HFFc6 (cell line): ENCODE measurements at places on chromosomes 6 and 20. TPM values are rescaled to one million over a fixed set of nuclear protein-coding genes. Genes with fewer than 3 reads are reported as not detected.

GRCh38 chr6:7124114-7124513 is 16.4 kb downstream of the RREB1 start:
- no peak for DNase-seq
- peaks cover 34% of the 10 kb centered on the region for H3K36me3 ChIP-seq
- no peaks in the 10 kb centered on the region; the same call in 1 of the 2 replicates for H3K27me3 ChIP-seq
- no peak overlapping the region for H3K4me3 ChIP-seq
- H3K27ac ChIP-seq, result peak overlapping the region; percentile 7; the same call in 1 of the 2 replicates

DNA sequence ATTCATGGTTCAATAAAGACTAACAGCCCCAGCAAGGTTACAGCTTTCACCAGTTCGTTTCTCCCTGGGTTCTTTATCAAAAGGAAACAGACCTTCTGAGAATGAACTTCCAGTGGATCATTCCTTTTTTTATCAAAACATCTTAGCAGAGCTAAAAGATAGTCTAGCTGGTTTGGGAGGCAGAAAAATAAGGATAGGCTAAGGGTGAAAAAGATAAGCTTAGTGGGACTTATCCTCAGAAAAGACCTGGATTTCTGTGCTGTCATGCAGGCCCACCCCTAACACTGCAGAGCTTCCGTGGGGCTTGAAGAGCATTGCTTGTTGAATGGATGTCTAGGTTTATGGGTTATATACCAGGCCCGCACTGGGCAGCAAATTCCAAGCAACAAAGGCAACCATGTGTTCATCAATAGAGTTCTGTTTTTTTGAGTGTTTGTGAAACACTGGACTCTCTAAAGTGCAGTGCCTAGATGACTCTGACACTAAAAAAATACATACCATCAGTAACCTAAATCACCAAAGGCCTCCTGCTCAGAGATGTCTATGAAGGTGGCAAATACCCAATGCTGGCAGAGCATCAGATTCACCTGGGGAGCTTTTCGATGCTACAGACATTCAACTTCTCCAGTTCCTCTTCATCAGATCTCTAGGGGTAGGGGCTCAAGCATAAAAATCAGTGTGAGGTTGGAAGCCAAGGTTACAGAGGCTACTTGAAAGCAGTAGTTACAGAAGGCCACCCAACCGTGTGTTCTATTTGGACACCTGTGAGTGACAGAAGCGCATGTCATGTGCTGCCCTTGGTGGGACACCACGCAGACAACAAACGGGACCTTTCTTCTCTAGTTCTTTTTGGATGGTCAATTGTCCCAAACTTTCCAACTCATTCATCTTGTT is 53.0 kb downstream of the TNFAIP3 start:
- H3K4me1 ChIP-seq, result peaks cover 37% of the 10 kb centered on the region
- H3K27ac ChIP-seq, result no peak overlapping the region
- no peaks in the 10 kb centered on the region for H3K36me3 ChIP-seq
- H3K4me3 ChIP-seq, result no peak overlapping the region
- peaks cover 2% of the 10 kb centered on the region; the same call in 1 of the 2 replicates for H3K27me3 ChIP-seq

DNA sequence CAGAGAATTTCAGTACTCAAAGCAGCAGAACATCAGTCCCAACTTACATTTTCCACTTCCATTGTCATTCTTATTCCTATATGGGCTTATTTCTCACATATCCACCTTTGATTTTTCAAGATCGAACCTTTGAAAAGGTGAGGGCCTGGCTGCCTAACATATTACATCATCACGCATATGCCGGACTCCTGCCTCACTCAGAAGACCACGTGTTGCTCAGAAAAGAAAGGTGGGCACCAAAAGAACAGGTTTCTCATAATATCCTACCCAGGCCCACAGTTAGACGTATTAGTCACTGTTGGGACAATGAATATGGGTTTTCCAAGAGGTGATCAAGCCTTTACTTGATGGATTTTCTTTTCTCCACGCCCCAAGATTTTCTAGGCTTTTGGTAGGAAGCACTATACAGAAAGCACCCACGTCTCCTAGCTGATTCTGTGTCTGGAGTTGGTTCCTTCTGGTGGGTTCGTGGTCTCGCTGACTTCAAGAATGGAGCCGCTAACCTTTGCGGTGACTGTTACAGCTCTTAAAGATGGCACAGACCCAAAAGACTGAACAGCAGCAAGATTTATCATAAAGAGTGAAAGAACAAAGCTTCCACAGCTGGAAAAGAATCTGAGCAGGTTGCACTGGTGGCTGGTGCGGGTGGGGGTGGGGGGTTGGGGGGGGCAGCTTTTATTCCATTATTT is 168.9 kb downstream of the ATXN1 start:
- H3K27me3 ChIP-seq, result peaks cover 3% of the 10 kb centered on the region
- H3K27ac ChIP-seq, result no peak overlapping the region
- DNase-seq, result no peak
- H3K4me1 ChIP-seq, result peaks cover 17% of the 10 kb centered on the region
- H3K4me3 ChIP-seq, result no peak overlapping the region
- peaks cover 20% of the 10 kb centered on the region for H3K36me3 ChIP-seq

DNA sequence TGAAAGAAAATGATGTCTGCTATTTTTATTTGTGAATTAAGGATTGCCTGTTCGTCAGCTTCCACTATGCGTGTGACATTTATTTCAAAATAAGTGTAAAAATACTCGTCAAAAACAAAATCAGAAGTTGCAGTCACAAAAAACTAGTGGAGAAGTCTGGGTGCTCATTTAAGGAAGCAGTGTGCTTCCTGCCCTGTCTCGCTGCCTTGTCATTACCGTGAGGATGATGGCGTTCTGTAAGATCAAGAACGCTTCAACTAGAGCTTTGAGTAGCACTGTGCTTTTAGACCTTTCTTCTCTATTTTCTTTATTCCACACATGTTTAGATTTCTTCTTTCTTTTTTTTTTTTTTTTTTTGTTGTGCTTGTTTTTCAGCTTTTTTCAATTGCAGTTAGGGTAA is 186.9 kb downstream of the TBC1D7 start:
- DNase-seq, result no peak
- H3K4me3 ChIP-seq, result no peak overlapping the region
- H3K36me3 ChIP-seq, result no peaks in the 10 kb centered on the region
- no peak overlapping the region for H3K27ac ChIP-seq
- no peaks in the 10 kb centered on the region for H3K4me1 ChIP-seq

- DNase-seq, result no peak
- no peak overlapping the region for H3K4me3 ChIP-seq
- H3K27ac ChIP-seq, result no peak overlapping the region
- peaks cover 17% of the 10 kb centered on the region for H3K27me3 ChIP-seq
- no peaks in the 10 kb centered on the region for H3K36me3 ChIP-seq
- peaks cover 14% of the 10 kb centered on the region for H3K4me1 ChIP-seq
Measured at GRCh38 chr20:35979544-35979943, 11.2 kb downstream of the CNBD2 start.

The BACH2 gene
- total RNA-seq, result not detected in 2 replicates

The LINC00237 gene
- not detected in 2 replicates for total RNA-seq

The C6orf52 gene
- not detected in 3 replicates for total RNA-seq

The BANF2 gene
- not detected in 3 replicates for total RNA-seq

The GLO1 gene
- 89.2 to 102 TPM (median 97.2 TPM) in 3 replicates for total RNA-seq

The MCCD1 gene
- not detected in 3 replicates for total RNA-seq

The THEMIS gene
- 0.28 and 0.34 TPM in 2 replicates for total RNA-seq
